ENCODE measurements at places on chromosomes 1 and 21.

GRCh38 chr1:219476116-219476515 is 136.8 kb downstream of the ZC3H11B start:
- no peak for DNase-seq

DNA sequence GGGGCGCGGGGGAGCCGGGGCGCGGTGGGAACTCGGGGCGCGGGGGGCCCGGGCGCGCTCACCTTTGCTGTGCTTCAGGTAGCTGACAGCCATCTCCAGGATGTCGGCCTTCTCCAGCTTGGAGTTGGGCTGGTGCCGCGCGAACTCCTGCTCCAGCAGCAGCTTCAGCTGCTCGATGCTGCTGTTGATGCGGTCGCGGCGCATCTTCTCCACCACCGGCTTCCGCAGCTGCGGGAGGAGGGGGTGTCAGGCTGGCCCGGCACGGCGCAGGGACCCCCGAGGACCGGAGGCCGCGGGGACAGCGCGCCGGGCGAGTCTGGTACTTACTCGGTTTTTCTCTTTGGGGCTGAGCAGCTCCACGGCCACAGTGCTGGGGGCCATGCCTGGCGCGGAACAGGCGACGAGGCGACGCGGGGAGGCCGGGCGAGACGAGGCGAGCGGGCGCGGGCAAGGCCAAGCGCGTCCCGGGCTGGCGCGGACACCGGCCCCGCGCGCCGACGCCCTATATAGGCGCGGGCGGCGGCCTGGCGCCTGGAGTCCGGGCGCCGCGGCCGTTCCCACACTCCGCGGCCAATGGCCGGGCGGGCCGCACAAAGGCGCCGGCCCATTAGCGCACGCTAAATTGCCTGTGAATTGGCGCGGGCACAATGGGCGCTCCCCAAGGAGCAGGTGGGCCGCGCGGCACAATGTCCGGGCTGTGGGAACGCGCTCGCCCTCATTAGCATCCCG is at the start of gene HES5:
Gene HES5, minus strand, starts transcription at position 480 of the 729 bp plus-strand sequence. Its CDS starts 99 bp downstream, at position 381.
- no peak for DNase-seq

- no peak for DNase-seq
Measured at GRCh38 chr1:245878585-245878984, 628.5 kb downstream of the SMYD3 start.

GRCh38 chr21:42009018-42009830 is 936 bp downstream of the ZBTB21 start:
- DNase-seq: peak; percentile 34

DNA sequence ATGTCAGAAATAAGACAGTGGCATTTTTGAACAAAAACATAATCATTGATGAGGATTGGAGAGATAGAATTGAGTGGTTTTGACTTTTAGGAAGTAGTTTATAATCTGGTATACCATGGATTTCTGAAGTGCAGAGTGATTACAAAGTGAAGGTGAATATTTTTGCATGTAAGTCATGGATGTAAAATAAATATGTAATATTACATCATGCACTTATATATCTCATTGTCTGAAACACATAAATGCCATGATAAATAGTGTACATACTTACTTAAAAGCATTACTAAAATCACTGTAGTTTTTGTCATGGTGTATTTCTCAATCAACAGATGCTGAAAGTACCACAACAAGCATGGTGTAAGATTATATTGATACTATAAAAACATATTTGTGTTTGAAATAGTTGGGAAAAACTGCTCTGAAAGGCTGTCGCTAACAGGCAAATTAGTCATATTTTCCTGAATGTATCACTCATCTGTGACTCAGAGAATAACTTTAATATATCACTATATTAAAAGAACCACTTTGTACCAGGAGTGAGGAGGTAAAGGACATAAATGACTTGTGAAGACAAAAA is 24.8 kb upstream of the RGS18 start:
- DNase-seq: no peak

- no peak for DNase-seq
Measured at GRCh38 chr1:227363825-227364224, 45.5 kb upstream of the CDC42BPA start.

GRCh38 chr1:19949016-19949415 is 25.6 kb upstream of the PLA2G2E start:
- DNase-seq: no peak

- no peak for DNase-seq
Measured at GRCh38 chr1:107263291-107263915, 122.6 kb downstream of the NTNG1 start.

DNA sequence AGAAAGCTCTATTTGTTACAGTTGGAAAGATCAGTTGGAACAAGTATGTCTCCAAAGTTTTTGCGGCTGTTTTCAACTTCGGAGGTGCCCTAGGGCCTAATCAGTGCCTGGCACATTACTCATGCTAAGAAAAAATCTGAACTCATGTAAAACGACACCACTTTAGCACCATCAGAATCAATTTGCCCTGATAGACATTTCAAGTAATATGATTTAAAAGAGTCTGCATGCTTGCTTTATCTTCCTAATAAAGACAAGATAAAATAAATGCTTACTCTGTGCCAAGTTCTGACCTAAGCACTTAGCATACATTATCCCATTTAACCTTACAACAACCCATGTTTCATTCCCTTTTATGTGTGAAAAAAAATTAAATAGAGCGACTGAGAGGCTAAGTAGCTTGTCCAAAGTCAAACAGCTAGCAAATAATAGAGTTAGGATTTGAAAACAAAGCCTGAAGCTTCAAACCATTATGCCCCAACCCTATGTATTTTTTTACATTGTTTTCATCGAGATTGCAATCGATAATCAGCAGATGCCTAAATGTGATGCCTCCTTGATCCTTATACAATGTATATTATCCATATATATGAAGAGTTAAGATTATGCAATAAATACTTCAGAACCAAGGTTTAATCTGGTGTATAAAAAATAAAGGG is 91.3 kb downstream of the DENND1B start:
- DNase-seq: peak; percentile 25

- DNase-seq: no peak
Measured at GRCh38 chr21:29453511-29453910, 154.8 kb downstream of the BACH1 start.

GRCh38 chr1:55065648-55066047 is 26.3 kb downstream of the PCSK9 start:
- peak; percentile 89 for DNase-seq

DNA sequence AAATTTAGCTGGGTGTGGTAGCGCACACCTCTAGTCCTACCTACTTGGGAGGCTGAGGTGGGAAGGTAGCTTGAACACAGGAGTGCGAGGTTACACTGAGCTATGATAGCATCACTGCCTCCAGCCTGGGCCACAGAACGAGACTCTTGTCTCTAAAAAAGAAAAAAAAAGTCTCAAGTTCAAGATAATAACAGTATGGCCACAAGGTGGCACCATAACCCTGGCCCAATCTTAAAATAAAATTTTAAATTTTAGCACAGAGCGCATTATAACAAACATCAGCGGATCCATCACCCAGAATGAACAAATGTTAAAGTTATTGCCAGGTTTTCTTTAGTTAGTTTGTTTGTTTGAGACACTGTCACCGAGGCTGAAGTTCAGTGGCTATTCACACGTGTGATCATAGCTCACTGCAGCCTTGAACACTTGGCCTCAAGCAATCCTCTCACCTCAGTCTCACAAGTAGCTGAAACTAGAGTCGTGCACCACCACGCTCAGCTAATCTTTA is 2.9 kb upstream of the HTR6 start:
- peak; percentile 51 for DNase-seq

DNA sequence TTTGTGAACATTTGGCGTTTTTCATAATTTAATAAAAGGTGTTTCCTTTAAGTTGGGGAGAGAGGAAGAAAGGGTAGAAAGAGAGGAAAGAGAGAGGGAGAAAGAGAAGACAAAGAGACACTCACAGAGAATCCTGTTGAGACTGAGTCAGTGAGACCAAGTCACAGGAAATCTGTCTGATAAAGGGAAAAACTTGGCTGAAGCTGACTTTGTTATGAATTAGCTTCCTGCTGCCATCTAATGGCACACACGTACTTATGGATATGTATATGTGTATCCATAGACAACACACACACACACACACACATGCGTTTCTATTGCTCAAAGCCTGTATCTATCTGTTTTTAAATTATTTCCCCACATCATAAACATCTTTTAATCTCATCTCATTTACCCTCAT is 42.5 kb upstream of the DISC1 start:
- DNase-seq: peak; percentile 33

DNA sequence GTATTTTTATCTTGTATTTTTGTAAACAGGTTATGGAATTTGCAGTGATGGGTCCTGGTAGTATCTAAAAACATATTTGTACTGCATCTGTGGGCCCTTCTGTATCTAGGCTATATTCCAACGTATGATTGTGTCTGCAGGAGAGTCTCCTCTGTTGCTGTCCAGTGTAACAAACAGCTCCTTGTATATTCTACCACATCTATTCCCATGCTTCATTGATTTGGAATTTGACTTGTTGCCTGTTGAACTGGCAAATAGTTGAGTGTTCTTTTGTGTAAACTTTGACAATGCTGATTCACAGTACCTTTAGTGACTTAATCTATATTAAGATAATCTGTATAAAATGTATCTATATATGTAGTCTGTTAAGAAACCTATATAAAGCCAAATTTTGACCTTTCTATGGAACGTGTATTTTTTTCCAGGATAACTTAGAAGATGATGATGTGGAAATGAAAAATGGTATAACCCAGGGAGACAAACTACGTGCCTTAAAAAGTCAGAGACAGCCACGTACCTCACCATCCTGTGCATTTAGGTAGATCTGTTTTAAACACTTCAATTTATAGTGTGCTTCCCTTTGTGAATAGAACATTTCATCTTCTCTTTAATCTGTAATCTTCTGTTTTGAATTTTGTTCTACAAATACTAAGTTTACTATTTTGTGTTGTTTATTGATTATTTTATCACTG is 43.4 kb upstream of the GPR88 start:
- no peak for DNase-seq

GRCh38 chr1:164518692-164519332 is 40.2 kb upstream of the PBX1 start:
- peak; percentile 7 for DNase-seq

DNA sequence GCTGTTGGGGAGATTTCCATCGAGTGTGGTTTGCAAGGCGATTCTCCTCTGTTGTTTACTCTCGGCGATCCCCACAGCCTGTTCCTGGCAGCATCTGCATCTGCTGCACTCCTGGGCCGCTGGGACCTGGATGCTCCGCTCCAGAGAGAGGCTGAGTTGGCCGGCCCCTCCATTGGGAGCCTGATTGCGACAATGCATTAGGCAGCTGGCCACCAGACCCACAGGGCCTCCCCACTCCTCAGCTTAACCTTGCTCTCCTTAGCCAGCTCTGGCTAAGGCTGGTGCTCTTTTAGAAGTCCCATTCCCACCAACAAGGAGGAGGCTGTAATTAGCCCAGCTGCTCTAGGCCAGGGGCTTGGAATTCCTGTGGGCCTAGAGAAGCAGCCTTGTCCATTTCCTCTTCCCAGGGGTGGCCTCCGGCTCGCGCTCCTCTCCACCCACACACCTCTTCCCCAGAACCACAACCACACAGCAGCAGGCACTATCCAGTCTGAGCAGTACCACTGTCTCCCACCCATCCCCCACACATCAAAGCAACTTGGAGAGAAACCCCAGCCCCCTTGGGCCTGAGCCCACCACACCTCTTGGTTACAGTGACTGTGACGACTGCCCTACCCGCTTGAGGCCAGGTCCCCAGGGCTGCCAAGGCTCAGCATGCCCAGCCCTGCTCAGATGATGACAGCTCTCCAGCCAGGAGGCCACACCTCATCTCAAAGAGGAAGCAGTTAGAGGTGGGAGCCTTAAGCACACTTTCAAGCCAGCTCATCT is 193.8 kb upstream of the EDN2 start:
- DNase-seq: peak; percentile 79

DNA sequence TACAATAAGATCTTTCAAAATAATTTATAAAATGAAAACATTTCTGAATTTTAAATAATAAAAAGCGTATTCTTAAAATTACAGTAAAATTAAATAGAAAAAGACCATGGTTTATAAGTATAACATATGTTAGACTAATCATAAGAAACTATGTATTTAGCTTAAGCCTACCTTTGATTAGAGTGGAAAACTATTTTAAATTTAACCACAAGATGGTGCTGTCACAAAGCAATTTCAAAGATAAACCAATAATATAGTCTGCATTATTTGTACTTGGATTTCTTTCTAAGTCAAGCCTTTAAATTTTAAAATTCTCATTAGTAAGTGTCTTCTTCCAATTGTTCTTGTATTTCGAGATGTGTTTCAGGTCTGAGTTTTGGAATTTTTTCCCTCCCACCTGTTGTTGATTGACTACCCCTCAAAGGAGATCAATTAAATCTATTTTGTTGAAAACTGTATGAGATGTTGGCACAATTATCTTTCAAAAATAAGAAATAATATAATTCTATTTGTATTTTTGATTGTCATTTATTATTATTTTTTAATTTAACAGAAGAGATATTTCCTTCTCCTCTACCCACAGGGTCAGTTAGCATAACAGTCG is 459.8 kb downstream of the KCNT2 start:
- DNase-seq: peak; percentile 27

GRCh38 chr1:202961220-202961880 is 3.2 kb upstream of the ADIPOR1 start:
- DNase-seq: peak; percentile 71

- DNase-seq: no peak
Measured at GRCh38 chr1:47481936-47482335, 44.1 kb downstream of the FOXD2 start.

DNA sequence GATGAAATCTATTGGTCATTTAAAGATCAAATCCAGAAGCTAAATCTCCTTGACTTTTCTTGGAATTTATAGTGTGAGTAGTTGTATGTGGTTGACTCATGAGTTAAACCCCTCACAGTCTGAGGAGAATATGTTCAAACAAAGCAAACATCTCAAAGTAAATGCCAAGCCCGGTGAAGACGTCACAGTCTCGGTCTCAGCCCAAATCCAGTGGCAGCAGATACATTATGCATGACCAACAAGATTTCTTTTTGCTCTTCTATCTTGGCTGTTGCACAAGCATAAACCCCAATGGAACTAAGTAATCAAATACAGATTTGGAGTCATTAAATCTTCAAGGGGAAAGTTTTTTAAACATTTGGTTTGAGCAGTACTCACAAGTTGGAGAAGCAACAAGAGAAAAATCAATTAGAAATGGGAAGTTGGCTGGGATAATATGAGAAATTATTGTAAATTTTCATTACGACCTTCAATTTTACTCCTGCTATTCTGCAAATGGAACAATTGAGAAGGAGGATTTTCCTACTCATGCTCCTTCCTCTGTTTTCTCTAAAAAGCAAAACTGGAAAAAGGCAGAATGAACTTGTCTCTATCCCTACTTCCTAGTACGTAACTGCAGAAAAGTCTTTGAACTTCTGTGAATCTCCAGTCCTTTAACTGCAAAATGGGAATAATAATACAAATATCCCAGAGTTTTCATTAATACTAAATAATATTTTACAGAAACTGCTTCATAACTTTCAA is 575.8 kb downstream of the NUF2 start:
- no peak for DNase-seq

DNA sequence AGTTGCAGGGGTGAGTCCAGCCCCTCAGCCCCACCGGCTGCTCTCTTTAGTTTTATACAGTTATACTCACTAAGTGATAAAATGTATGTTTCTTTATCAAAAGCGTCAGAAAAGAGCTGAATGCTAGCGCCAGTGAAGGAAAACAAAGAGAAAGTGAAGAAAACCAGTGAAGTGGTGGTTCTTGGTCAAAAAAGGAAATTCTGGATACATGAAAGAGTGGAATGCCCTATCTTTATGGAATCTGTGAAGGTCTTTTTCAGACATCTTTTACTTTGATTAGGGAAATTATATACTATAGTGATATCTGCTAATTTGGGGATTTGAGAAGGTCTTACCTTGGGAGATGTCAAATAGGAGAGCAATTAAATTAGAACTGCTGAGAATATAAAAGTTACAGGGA is 41.3 kb downstream of the GPR3 start:
- DNase-seq: no peak

Measured in NCI-H2171 treated with DMSO at 0.1 percent for 48 hours (cell line).